ENCODE measurements at places on chromosomes 6 and 20.

- DNase-seq, result no peak
These were observed 10.1 kb downstream of the CD164 start for GRCh38 chr6:109372130-109372529.

DNA sequence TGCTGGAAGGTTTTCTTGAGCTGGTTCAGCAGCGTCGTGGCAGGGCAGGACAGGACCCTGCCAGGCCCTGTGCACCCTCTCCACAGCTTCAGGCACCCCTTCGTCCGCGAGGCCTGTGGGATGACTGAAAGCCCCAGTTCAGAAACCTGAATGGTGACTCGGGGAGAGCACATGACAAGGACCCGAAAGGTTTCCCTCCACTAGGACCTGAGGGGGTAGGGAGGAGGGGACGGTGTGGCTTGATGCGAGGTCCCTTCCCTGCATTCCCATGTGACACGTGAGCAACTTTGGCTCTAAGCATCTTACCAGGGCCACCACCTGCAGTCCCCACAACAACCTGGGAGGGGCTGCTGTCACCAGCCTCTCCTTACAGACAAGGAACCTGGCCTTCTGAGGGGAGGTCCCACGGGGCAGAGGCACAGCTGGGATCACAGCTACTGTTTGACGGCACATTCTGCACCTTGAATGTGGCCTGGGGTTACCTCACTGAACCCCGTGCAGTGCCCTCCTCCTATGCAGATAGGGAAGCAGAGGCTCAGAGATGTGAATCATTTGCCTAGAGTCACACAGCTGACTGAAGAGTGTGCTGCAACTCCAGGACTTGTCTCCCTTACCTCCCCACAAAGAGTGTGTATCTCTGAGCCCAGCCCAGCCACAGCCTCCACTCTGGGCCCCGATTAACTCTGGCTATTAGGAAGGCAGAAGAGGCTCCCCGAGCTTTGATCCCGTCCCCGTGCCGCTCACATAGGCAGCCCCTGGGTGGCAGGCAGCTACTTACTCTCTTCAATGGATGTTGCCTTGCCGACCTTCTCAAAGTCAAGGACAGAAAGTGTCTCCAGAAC lies 84.6 kb downstream of the PTPN1 start:
- DNase-seq, result no peak

- peak; percentile 63 for DNase-seq
These were observed 1.8 kb downstream of the RALGAPA2 start for GRCh38 chr20:20710443-20711315.

- peak; percentile 70 for DNase-seq
These were observed 42.9 kb downstream of the C6orf132 start for GRCh38 chr6:42099340-42100028.

GRCh38 chr20:47711046-47711752 lies 74.1 kb downstream of the SULF2 start:
- no peak for DNase-seq
